ENCODE measurements at places on chromosomes 1 and 21.

DNA sequence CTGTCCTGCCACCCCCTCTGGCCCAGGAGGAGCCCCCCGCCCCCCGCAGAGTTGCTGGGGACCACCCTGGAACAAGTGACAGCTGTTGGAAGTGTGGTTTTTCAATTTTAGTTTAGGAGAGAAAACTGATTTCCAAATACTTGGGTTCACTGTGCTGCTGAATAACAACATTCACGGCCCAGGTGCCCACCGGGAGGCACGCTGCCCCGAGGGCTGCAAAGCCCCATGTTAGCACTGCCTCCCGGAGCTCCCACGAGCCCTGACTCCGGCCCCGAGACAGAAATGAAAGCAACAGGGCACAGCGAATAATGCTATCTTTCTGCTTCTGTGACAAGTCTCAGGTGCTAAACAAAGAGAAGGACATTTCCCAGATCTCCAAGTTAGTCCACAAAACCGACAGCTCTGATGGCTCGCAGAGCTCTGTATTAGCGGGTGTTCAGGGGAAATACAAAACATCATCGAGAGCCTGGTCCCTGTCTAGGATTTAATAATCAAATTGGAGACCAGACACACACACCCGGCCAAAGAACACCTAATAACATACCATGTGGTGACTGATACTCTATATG is 451.5 kb downstream of the KIF26B start:
- DNase-seq: no peak

DNA sequence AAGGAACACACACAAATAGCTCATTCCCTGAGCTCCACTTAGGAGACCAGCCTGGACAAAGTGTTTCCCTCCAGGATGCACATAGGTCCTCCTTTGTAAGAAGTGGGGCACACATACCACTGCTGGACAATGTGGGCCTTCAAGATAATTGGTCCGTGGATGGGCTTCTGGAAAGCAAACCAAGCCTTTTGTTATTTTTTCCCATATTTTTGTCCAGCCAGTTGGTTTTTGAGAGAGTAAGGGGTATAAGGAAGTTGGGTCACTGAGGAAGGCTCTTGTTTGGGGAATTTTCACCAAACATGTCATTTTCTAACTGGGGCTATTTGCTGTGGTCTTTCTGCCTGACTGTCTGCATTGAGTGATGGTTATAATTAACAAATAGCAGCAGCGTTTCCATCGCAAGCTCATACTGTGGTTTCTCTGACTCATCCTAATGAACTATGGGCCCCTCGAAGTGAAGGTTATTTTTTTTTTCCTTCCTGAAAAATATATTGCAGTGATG is 306.3 kb upstream of the DUSP10 start:
- no peak for DNase-seq

- no peak for DNase-seq
These were observed 17.3 kb upstream of the TTC4 start for GRCh38 chr1:54698346-54698745.

DNA sequence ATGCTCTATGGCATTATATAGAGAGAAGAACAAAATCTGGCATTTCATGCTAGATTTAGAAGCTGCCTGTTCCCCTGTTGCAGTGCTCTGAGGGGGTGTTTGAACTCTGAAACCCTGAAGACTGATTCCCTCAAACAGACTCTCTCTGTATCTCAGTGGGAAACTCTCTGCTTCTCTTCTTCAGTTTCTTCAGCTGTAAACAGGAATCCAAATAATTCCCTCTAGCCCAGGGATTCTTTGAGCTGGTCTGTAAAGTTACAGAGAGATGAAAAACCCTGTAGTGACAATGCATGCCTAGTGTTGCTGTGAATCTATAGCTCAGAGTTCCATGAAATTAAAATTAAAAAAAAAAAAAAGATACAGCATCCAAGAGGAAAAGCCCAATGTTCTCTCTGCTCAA is 17.0 kb upstream of the ROR1 start:
- DNase-seq: no peak

DNA sequence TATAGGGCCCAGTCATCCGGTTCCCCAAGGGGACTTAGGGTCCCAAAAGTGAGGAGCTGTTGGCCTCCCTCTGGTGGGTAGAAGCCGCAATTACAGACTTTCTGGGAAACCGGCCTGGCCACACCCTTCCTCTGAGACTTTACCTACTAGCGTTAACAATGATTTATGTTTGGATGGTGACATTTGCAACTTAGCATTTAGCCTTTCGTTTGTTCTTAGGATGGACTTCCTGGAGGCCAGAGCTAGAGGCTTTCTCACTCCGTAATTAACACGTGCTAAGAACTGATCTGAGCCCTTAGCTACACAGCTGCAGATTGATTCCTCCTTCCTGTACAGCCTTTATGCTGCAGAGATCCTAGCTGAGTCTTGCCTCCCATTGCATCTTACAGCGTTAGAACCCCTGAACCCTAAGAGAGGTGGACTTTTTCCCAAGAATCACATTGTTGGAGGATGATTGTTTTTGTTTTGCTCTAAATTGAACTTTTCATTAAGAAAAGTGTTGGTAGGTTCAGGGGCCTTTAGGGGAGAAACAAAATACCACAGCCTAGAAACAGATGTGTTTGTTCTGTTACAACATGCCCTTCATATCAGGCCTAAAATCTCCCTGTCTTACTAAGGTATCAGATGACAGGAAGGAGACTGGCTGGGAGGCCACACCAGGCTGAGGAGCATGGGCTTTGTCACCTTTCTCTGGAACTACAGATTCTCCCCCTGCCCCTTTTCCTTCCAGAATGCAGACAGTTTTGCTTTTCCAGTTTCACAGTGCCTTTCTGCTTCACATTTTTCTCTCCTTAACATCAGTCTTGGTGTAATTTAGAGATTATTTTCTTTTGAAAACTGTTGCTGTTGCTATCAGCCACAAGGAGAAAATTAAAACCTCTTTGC is 1.9 kb downstream of the S100A11 start:
- DNase-seq: peak; percentile 93

DNA sequence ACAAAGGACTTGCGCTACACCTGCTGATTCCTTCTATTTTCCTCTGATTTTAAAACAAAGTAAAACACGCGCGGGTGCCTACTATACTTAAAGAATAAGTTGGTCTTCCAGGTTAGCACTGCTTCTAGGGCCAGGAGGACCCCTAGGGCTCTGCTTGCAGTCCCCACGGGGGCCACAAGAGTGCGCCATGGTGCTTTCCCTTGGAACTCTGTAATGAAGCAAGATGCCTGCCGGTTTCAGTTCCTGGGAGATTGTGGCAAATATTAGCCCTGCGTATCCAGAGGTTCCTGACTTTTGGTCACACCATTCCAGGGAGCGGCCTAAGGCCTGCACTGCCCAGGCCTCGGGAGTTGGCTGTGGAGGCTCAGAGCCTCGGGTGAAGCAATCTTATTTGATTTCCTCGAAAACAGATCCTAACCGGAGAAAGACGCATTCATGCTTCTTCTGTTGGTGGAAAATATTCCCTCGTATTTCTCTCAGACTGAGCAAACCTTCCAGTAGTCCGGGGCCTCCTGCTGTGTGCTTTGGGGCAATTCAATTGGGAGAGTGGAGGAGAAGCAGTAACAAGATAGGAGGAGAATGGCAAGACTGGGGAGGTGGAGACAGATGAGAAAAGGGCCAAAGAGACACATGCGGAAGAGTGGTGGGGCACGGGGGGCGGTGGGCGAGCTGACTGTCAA is 25.3 kb downstream of the ADAM30 start:
- DNase-seq: peak; percentile 57

GRCh38 chr21:37430184-37430821 is 63.7 kb downstream of the DYRK1A start:
- DNase-seq: no peak
